ENCODE measurements at places on chromosomes 4 and X.

GRCh38 chr4:93334003-93334402 is 494.6 kb upstream of the ATOH1 start:
- DNase-seq, result no peak

- no peak for DNase-seq
These were observed 1100.2 kb upstream of the INTU start for GRCh38 chr4:126532527-126532926.

GRCh38 chr4:1731180-1731579 is 9.9 kb downstream of the TACC3 start:
- DNase-seq, result no peak

DNA sequence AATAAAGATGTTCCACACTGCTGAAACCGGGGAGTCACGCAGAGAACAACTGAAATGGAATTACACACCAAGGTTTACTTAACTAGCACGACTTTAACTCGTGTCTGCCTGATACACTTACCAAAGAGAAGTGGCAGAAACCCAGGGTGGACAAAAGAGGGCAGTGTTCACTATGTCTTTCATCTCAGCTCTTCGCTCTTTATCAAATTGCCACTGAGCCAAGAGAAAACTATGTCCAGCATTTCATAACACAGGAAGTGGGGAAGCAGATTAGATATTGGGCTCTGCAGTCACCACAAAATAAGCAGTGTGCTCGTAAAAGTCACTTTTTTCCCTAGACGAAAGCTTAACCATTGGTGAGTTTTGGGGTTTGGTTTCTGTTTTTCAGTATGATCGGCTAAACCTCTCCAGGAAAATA is 155.7 kb downstream of the CHIC2 start:
- DNase-seq, result no peak

DNA sequence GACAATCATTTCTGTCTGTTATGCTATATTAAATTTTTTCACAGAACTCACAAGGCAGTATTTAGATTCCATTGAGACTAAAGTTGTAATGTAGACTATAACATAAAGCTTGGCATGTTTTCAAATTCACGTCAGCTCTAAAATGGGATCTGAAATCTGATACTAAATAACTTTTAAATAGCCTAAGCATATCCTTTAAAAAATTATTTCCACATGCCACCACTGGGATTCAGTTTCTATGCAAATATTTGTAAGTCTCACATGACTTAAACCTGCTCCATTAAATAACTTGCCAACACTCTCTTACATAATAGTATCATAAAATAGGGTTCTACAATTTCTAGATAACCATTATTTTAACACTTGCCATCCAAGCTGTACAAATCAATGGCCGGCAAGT is 32.4 kb downstream of the KLHL8 start:
- no peak for DNase-seq

- peak; percentile 94 for DNase-seq
These were observed at the start of gene ARX for GRCh38 chrX:25015486-25016360. ARX (minus strand) TSS chrX:25015965; CDS start chrX:25015737, 228 bp downstream.

DNA sequence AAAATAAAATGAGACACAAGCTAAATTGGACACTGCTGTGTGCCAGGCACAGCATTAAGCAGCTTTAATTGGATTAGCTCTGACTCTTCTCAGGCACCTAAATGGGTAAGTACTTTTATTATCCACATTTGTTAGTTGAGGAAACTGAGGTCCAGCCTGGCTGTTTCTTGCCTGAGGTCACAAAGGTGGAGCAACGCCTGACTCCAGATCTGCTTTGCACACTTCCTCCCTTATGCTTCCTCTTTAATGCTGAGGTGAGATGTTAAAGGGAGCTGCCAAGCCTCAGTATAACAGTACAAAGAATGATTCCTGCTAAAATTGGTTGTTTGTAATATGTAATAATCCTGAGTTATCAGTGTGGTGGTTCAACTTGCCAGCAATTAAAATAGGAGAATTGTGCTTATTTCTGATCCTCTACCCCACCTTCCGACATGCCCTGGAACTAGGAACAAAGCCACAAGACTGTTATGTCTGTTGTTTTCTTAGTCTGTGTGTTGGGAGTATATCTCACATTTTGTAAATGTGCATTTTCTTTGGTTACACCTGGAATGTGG is 74.4 kb downstream of the AFF1 start:
- no peak for DNase-seq

- peak; percentile 59 for DNase-seq
These were observed 71.4 kb downstream of the RTL5 start for GRCh38 chrX:72060196-72060920.

- DNase-seq, result no peak
These were observed 48.1 kb downstream of the GPRIN3 start for GRCh38 chr4:89259301-89260028.

- DNase-seq, result no peak
These were observed 1156.1 kb downstream of the FAT4 start for GRCh38 chr4:126470862-126471261.

DNA sequence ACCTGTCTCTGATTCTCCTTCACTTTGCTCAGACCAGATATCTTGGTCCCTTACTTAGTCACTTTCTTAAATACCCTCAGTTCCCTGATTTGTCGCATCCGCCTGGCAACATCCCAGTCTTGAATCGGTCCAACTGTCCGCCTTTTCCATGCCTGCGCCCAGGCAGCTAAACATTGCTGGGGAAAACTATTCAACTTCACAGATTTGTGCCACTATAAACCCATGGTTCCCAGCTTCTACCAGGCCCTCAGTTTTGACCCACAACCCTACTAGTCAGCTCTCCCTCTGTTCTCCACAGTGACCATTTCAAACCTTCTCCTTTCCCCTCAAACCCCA is 451 bp upstream of the FGD1 start:
- DNase-seq, result no peak

DNA sequence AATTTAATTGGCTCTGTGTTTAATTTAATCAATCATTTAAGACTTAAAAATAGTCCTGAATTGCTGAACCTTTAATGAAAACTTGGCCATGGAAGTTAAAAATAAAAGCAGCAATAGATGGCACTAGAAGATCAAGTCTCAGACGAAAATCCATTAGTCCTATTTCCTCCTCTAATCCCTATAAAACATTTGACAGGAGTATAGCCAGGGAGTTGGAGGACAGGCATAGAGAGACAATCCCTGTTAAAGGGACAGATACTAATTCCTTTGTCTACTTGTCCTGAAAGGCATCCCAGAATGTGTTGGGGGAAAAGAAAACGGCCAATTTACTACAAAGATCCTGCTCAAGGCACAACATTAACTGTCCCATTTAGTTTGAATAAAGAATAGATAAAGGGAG is 276.3 kb upstream of the TACR3 start:
- no peak for DNase-seq

DNA sequence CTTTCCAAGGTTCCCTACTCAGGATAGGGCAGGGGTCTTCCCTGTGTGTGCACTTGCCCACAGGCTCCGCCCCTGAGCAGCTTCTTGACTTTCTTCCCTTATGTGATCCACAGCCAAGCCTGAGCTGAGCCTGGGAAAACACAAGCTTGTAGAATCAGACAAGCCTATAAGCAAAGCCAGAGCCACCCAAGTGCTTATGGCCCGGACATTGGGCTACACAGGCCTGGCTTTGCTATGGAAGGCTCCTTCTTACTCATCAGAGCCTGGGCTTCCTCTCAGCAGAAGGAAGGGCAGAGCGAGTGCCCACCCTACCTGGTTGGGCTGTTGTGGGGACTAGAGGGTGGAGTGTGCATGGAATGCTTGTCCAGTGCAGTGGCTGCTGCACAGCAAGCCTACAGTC is 1.3 kb upstream of the TNIP2 start:
- DNase-seq, result no peak

GRCh38 chr4:85866508-85866907 is 391.6 kb downstream of the ARHGAP24 start:
- DNase-seq, result no peak

DNA sequence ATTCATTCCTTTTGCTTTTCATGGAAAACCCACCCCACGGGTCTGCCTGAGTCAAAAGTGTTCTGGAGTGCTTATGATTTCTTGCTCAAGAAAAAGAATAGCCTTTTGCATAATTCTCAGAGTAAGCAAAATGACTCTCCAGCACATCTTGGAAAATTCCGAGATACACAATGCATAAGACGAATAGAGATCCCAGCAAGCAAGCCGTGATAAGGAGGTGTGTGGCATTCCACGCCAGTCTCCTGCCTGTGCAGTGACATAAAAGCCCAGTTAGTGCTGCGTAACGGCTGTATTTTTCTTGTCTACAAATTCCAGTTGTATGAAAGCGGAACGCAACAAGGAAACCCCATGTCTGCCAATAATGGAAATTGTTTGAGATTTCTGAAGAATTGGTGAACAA is 237.9 kb upstream of the GATB start:
- DNase-seq, result no peak
